ENCODE measurements at places on chromosomes 11 and 22. TPM values are rescaled to one million over a fixed set of nuclear protein-coding genes. Genes with fewer than 3 reads are reported as not detected.

Gene OTOG
- total RNA-seq: not detected

- H3K4me3 ChIP-seq: no peak overlapping the region
- no peaks in the 10 kb centered on the region for H3K36me3 ChIP-seq
- DNase-seq: no peak
- no peak overlapping the region for H3K27ac ChIP-seq
- no peaks in the 10 kb centered on the region for H3K27me3 ChIP-seq
Observed at GRCh38 chr11:128848815-128849455, 18.2 kb downstream of the KCNJ1 start.

GRCh38 chr11:125036933-125037332 lies 26.2 kb upstream of the SLC37A2 start:
- H3K4me3 ChIP-seq: no peak overlapping the region
- H3K4me1 ChIP-seq: no peaks in the 10 kb centered on the region
- DNase-seq: no peak

- H3K36me3 ChIP-seq: no peaks in the 10 kb centered on the region
- H3K4me1 ChIP-seq: no peaks in the 10 kb centered on the region
- peaks cover 8% of the 10 kb centered on the region for H3K27me3 ChIP-seq
- H3K4me3 ChIP-seq: no peak overlapping the region
Observed at GRCh38 chr11:134686460-134687061, 274.5 kb upstream of the B3GAT1 start.

GRCh38 chr11:11000579-11001283 lies 142.9 kb upstream of the ZBED5 start:
- no peaks in the 10 kb centered on the region for H3K4me1 ChIP-seq
- no peak overlapping the region for H3K27ac ChIP-seq
- H3K36me3 ChIP-seq: no peaks in the 10 kb centered on the region
- peaks cover 51% of the 10 kb centered on the region for H3K27me3 ChIP-seq
- H3K4me3 ChIP-seq: no peak overlapping the region

DNA sequence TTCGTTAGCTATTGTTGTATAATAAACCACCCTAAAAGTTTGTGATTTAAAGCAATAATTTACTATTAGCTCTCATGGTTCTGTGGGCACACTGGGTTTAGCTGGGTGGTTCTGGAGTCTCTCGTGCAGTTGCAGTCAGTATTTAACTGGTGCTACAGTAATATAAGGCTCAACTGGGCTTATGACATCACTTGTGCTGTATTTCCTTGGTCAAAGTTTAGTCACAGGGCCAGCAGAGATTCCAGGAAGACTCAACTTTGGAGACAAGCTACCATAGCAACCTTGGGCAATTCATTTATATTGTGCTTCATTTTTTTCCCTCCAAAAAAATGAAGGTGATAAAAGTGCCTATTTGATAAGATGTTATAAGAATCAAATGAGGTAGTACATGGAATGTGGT lies 204.2 kb upstream of the GUCY1A2 start:
- no peaks in the 10 kb centered on the region for H3K27me3 ChIP-seq
- H3K4me1 ChIP-seq: no peaks in the 10 kb centered on the region
- H3K36me3 ChIP-seq: no peaks in the 10 kb centered on the region
- H3K4me3 ChIP-seq: no peak overlapping the region
- no peak overlapping the region for H3K27ac ChIP-seq
- DNase-seq: no peak
